Transverse colon (tissue), 4 donors: ENCODE measurements at places on chromosomes 5 and 9.
A peak's percentile ranks its signal among the peaks of the same experiment; 100 is the strongest.

DNA sequence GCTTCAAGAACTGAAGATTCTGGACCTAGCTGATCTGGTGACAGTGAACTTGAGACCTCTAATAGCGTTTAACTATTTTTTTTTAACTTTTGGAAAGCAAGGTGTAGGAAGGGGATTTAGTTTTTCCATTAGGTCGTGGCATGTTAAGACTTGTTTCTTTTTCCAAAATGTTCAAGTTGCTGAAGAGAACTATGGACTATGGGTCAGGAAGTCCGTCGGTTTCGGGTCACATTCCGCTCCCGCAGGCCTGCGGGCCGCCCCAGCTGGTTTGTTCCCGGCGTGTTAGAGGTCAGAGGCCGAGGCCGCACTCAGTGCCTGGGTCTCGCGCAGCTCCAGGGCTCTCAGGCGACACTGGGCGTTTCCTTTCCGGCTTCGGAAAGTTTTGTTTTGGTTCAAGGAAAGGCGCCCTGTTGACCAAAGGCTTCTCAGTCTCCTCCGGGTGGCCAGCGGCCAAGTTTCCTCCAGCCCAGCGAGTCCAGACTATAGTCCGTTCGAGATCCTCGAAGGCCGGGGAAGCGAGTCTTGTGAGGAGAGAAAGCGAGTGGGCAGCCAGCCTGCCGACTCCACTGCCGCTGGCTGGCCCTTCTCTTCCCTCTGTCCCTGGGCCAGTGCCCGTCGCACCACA is 586 bp upstream of the FCHO2 start:
- peak overlapping the region; percentile 90 for H3K4me3 ChIP-seq
- H3K4me1 ChIP-seq: peaks cover 34% of the 10 kb centered on the region
- H3K27me3 ChIP-seq: no peaks in the 10 kb centered on the region
- H3K36me3 ChIP-seq: no peaks in the 10 kb centered on the region

- no peaks in the 10 kb centered on the region for H3K4me1 ChIP-seq
- H3K27me3 ChIP-seq: no peaks in the 10 kb centered on the region
- H3K4me3 ChIP-seq: no peak overlapping the region
- DNase-seq: no peak
These were observed 160.2 kb upstream of the FTMT start for GRCh38 chr5:121691478-121691877.

GRCh38 chr5:111453747-111454146 is 58.6 kb downstream of the STARD4 start:
- no peaks in the 10 kb centered on the region for H3K36me3 ChIP-seq
- H3K4me1 ChIP-seq: no peaks in the 10 kb centered on the region
- H3K27me3 ChIP-seq: no peaks in the 10 kb centered on the region
- H3K27ac ChIP-seq: no peak overlapping the region
- no peak for DNase-seq

GRCh38 chr5:170540271-170540670 is 36.5 kb downstream of the KCNIP1 start:
- no peaks in the 10 kb centered on the region for H3K4me1 ChIP-seq
- H3K27me3 ChIP-seq: no peaks in the 10 kb centered on the region
- DNase-seq: no peak
- H3K36me3 ChIP-seq: no peaks in the 10 kb centered on the region
- H3K27ac ChIP-seq: no peak overlapping the region

DNA sequence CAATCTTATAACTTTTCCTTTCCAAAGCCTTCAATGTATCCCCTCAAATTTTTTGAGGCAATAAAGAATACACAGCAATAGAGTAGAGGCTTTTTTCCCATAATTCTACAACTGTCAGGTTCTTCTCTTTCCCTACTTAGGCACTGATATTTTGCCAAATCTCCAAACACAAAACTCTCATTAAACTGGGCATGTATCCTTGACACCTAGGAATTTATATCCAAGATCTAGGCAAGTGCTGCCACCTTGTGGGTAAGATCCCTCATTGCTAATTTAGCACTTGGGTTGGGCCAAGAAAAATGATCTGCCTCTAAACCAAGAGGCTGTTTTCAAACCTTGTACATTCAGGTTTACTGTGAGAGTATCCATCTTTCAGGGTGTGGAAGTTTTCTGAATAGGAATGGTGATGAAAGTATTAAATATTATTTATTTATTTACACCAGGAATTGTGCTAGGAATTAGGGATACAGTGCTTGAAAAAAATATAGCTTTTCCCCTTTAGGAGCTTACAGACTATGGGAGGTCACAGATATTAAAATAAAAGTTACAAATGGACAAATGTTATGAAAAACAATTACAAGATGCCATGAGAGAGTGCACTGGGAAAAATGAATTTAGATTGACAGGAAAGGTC is 17.6 kb downstream of the TSTD2 start:
- peak; percentile 70 for DNase-seq
- no peaks in the 10 kb centered on the region for H3K4me1 ChIP-seq
- H3K4me3 ChIP-seq: no peak overlapping the region
- no peak overlapping the region for H3K27ac ChIP-seq
- H3K27me3 ChIP-seq: no peaks in the 10 kb centered on the region
- peaks cover 11% of the 10 kb centered on the region for H3K36me3 ChIP-seq

- peaks cover 5% of the 10 kb centered on the region for H3K36me3 ChIP-seq
- H3K4me1 ChIP-seq: no peaks in the 10 kb centered on the region
- no peaks in the 10 kb centered on the region for H3K27me3 ChIP-seq
- no peak overlapping the region for H3K27ac ChIP-seq
These were observed 65.5 kb upstream of the SAP30L start for GRCh38 chr5:154380263-154380662.

GRCh38 chr5:78162253-78162862 is 132.1 kb downstream of the AP3B1 start:
- no peaks in the 10 kb centered on the region for H3K27me3 ChIP-seq
- H3K4me1 ChIP-seq: no peaks in the 10 kb centered on the region
- DNase-seq: no peak
- peaks cover 4% of the 10 kb centered on the region for H3K36me3 ChIP-seq

- no peak within 1 kb of the TSS for H3K27ac ChIP-seq
- DNase-seq: no peak
- no peaks in the 10 kb centered on the region for H3K4me1 ChIP-seq
These were observed at the start of gene PCDHGA12 for GRCh38 chr5:141430332-141431113. Gene PCDHGA12 (plus strand): TSS chr5:141430507. CDS start chr5:141430760, 253 bp downstream.

- no peaks in the 10 kb centered on the region for H3K4me1 ChIP-seq
- DNase-seq: no peak
- no peaks in the 10 kb centered on the region for H3K36me3 ChIP-seq
- H3K27me3 ChIP-seq: no peaks in the 10 kb centered on the region
- no peak overlapping the region for H3K4me3 ChIP-seq
- H3K27ac ChIP-seq: no peak overlapping the region
These were observed 270.8 kb downstream of the KDM4C start for GRCh38 chr9:7028591-7028990.

DNA sequence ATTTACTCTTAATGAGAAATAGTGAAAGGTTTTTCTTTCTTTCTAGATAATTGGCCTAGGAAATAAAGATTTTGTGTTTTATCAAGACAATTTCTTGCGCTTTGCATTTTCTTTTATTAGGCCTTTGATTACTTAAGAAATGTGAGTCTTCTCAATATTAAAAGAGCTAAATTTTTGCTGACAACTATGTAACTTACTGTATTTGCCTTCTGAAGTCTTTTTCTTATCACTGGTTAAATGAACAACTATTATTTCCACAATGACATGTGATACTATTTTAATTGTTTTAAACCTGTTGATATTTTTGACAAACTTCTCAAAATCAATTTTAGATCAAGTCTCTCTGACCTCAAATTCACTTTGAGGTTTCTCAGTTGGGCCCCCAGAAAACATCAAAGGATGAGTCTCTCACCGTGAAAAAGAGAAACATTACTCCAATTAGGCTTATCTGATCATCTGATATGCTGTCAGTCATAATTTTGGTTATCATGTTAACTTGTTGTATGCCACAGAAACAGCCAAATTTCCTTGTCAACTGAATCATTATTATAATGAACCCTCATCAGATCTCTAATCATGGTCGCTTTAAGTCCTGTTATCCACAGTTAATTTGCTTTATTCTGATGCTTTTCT is 48.8 kb downstream of the RAPGEF1 start:
- H3K27me3 ChIP-seq: no peaks in the 10 kb centered on the region
- H3K4me1 ChIP-seq: peaks cover 7% of the 10 kb centered on the region
- DNase-seq: no peak
- no peaks in the 10 kb centered on the region for H3K36me3 ChIP-seq
- H3K27ac ChIP-seq: no peak overlapping the region

GRCh38 chr5:132012371-132013005 is 1.0 kb upstream of the ACSL6 start:
- DNase-seq: peak; percentile 7
- peaks cover 5% of the 10 kb centered on the region for H3K4me1 ChIP-seq
- no peak overlapping the region for H3K27ac ChIP-seq
- H3K27me3 ChIP-seq: peaks cover 61% of the 10 kb centered on the region
- no peaks in the 10 kb centered on the region for H3K36me3 ChIP-seq

GRCh38 chr9:68706363-68707201 is 1.5 kb downstream of the PIP5K1B start:
- H3K27ac ChIP-seq: peak overlapping the region; percentile 94
- H3K36me3 ChIP-seq: no peaks in the 10 kb centered on the region
- peaks cover 3% of the 10 kb centered on the region for H3K27me3 ChIP-seq
- H3K4me3 ChIP-seq: peak overlapping the region; percentile 81

GRCh38 chr9:18359335-18359734 is 114.6 kb upstream of the ADAMTSL1 start:
- no peak for DNase-seq
- no peak overlapping the region for H3K27ac ChIP-seq
- no peaks in the 10 kb centered on the region for H3K36me3 ChIP-seq
- H3K27me3 ChIP-seq: no peaks in the 10 kb centered on the region
- H3K4me1 ChIP-seq: peaks cover 15% of the 10 kb centered on the region

DNA sequence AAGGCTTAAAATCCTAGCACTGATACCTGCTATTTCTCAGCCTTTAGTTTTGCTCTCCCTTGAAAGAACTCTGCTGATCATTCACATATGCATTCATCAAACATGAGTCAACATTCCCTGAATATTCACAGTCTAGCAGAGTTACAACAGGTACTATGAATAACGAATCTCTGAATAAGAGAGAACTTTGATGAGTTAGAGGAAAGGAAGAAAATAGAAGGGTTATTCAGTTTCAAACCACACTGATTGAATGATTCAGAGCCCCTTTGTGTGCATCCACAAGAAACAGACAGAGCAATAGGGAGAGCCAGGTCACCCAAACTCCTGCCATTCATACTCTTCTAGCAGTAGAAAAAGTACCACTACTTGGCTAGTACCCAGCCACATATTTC is 36.0 kb downstream of the FOXD1 start:
- no peak overlapping the region for H3K27ac ChIP-seq
- DNase-seq: no peak
- no peak overlapping the region for H3K4me3 ChIP-seq
- H3K27me3 ChIP-seq: peaks cover 50% of the 10 kb centered on the region
- H3K36me3 ChIP-seq: no peaks in the 10 kb centered on the region

DNA sequence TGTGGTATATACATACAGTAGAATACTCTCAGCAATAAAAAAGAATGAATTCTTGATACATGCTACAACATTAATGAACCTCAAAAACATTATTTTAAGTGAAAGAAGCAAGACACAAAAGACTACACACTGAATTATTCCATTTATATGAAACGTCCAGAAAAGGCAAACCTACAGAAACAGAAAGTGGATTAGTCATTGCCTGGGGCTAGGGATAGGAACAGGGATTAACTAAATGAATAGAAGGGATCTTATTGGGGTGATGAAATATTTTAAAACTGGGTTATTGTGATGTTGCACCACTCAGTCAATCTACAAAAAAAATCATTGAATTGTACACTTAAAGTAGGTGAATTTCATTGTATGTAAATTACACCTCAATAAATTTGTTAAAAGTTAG is 326.7 kb downstream of the PIK3R1 start:
- H3K27ac ChIP-seq: no peak overlapping the region
- DNase-seq: no peak
- no peaks in the 10 kb centered on the region for H3K36me3 ChIP-seq
- peaks cover 8% of the 10 kb centered on the region for H3K4me1 ChIP-seq

DNA sequence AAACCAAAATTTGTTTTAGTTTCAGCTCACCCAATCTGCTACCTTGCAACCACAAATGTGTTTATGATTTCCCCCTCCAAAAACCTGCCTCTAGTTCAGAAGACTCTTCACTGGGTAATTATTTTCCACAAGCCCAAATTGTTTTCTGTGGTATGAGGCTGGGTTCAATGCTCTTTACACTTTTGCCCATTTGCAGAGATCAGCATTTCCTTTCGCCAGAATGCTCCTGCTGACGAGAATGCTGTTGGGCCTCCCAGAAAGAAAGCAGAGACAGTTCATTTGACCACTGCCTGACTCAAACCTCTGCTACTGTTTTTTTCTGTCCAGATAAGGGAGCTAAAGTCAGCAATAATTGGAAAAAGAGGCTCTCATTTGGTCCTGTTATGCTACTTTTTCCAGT is 427.3 kb downstream of the PDE4D start:
- no peaks in the 10 kb centered on the region for H3K36me3 ChIP-seq
- no peak for DNase-seq
- no peak overlapping the region for H3K4me3 ChIP-seq
- H3K27ac ChIP-seq: no peak overlapping the region

DNA sequence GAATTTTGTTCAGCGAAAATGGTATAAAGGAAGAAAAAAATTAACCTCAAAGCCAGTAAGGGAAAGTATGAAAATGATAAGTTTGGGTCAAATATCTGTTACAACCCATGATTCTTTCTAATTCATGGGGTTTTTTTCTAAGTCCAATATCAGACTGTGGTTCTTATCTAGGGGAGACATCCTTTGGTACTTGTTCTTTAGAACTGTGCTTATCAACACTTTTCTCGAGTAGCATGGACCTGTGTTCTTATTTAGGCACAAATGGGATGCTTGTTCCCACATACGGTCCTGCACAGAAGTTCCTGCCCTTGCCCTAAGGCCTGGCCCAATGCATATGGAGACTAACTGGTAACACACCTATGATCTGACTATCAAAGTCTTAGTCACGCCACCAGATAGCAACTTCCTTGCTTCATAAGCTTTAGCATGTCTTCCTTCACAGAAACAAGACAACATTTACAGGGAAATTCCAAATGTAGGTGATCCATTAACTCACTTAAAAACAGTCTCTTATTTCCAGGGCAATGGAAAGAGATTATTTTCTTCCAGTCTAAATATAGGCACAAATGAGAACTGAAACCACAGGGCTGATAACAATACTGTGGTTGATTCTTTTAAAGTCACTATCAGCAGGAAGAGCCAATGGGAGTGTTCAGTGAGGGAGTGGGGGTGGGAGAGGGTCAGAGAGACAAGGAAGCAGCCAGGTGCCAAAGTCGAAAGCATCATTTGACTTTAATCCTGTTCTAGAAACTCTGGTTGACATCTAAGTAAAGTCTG is 268.8 kb upstream of the ANKRD55 start:
- no peak overlapping the region for H3K4me3 ChIP-seq
- no peaks in the 10 kb centered on the region for H3K36me3 ChIP-seq
- DNase-seq: no peak
- H3K4me1 ChIP-seq: no peaks in the 10 kb centered on the region

DNA sequence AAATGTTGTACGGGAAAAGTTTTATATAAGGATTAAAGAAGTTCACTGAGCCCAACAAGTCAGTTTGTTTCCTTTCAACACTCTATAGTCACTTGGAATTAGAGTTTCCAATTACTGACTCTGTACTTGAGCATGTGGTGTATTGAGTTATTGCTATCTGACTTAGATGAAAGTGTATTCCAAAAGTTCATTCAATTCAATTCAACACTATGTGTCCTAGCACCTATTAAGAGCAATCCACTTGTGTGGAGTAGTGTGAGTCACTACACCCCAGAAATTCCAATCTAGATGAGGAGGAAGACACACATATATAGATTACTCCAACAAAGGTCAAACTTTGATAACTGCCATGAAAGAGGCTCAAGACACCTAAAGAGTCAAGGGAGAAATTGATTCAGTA is 98.2 kb upstream of the SLCO6A1 start:
- no peaks in the 10 kb centered on the region for H3K36me3 ChIP-seq
- H3K27ac ChIP-seq: no peak overlapping the region
- DNase-seq: no peak
- no peaks in the 10 kb centered on the region for H3K4me1 ChIP-seq
- no peak overlapping the region for H3K4me3 ChIP-seq
- H3K27me3 ChIP-seq: no peaks in the 10 kb centered on the region
